B cell (primary cell): ENCODE measurements at places on chromosomes 13 and 19.

- no peak for DNase-seq
Measured at GRCh38 chr19:6073858-6074708, 36.2 kb downstream of the RFX2 start.

GRCh38 chr19:17748884-17749638, 2.2 kb upstream of the FCHO1 start:
- DNase-seq: no peak

DNA sequence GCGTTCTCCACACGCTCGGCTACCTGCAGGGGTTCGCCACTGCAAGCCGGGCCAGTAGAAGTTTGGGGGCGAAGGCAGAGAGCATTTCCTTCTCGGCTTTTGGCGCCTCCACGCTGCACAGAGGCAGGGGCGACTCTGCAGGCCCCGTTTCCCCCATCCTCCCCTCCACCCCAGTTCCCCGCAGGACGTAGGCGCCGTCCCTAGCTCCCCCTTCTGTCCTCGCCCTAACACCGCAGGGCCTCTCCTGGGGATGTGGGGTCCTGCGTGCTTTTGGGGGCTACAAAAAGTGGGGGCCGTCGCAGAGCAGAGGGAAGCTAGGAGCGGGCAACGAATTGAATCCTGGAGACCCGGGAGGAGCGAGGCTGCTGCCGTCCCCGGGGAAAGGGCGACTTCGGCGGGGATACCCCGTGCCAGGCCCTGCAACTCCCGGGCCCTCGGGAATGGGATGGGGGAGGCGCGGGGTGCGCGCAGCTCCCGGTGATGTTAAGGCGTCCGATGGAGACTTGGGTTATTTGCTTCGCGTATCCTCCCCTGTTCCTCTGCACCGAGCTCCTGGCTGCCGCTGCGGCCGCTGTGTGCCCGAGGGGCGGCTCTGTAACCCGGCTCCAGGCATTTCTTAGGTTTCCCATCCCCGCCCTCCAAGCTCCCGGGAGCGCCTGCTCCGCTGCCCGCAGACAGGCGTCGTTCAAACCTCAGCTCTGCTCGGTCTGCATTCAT, 255.9 kb upstream of the SOX21 start:
- no peak for DNase-seq

GRCh38 chr13:98173431-98174152, 3.5 kb downstream of the RNF113B start:
- no peak for DNase-seq

GRCh38 chr13:75452564-75452963, 29.4 kb downstream of the TBC1D4 start:
- no peak for DNase-seq

GRCh38 chr13:42377640-42378382, 105.9 kb downstream of the AKAP11 start:
- peak; percentile 95 for DNase-seq

- peak; percentile 67 for DNase-seq
Measured at GRCh38 chr19:12937093-12937926, 1.1 kb upstream of the CALR start.

DNA sequence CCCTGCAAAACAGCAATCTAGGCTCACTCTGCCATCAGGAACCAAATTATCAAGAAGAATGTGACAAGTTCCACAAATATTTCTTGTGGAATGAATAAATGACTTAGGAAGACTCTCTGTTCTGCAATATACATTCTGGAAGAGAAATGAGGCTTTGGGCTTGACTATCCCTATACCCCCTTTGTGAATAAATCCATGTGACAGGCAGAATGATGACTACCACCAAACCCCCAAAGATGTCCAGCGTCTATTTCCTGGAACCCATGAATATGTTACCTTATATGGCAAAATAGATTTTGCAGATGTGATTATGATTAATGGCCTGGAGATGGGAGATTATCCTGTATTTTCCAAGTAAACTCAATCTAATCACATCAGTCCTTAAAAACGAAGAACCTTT, 139.3 kb downstream of the ENOX1 start:
- no peak for DNase-seq

GRCh38 chr19:49809160-49809940, 3.7 kb downstream of the FUZ start:
- DNase-seq: no peak

GRCh38 chr13:50615234-50615633, 228.3 kb downstream of the DLEU7 start:
- DNase-seq: no peak

DNA sequence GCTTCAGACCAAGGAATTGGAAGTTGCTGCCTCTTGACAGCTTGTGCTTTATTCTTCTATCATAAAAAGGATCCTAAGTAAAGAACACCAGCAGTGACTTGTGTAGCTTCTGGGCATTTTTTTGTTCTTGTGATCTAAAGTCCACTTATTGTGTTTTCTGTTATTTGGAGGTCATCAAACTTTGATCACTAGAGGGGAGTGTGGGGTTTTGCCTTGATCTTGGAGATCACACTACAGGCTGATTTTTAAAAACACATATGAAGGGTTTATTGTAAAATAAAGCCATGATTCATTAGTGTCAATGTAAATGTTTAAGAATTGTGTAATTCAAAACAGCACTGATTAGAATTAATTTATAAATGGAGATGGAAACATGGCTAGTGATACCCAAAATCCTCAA, 328.7 kb upstream of the EDNRB start:
- DNase-seq: no peak

DNA sequence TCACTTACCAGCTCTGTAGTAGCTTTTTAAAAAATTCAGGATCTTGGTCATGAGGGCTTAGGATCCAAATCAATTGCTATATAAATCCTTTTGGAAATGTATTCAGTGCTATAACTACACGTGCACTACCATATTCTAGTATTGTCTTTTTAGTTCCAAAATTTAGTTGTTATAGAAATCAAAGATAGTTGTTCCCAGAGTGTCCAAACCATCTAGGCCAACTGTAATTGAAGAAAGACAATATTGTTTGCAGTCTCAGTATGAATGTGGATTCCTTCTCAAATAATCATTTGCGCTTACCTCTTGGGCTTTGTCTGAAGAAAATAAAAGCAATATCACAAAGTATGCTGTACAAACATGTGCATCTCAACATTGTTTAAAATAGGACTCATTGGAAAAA, 184.1 kb upstream of the EDNRB start:
- no peak for DNase-seq

GRCh38 chr13:54705738-54706137, 1677.1 kb downstream of the OLFM4 start:
- no peak for DNase-seq
